ENCODE measurements at places on chromosomes 12 and 14. TPM values are rescaled to one million over a fixed set of nuclear protein-coding genes. Genes with fewer than 3 reads are reported as not detected.

Gene CDK17
- total RNA-seq, result 16.2 TPM

Gene VASH1
- total RNA-seq, result 10.1 TPM

Gene FMNL3
- total RNA-seq, result 17.1 TPM

Gene PWP1
- total RNA-seq, result 69.1 TPM

Gene DTD2
- total RNA-seq, result 43.1 TPM

Gene FAR2
- total RNA-seq, result 5.6 TPM

Gene NFE2
- total RNA-seq, result not detected

Gene DENND5B
- 6.4 TPM for total RNA-seq
